ENCODE measurements at places on chromosomes 6 and 20.

GRCh38 chr20:57590485-57591288 lies 29.5 kb downstream of the ZBP1 start:
- no peak for DNase-seq

GRCh38 chr6:27669624-27670301 lies 196.9 kb upstream of the ZNF184 start:
- DNase-seq, result no peak

- no peak for DNase-seq
Measured at GRCh38 chr6:51854876-51855275, 232.5 kb downstream of the PKHD1 start.

DNA sequence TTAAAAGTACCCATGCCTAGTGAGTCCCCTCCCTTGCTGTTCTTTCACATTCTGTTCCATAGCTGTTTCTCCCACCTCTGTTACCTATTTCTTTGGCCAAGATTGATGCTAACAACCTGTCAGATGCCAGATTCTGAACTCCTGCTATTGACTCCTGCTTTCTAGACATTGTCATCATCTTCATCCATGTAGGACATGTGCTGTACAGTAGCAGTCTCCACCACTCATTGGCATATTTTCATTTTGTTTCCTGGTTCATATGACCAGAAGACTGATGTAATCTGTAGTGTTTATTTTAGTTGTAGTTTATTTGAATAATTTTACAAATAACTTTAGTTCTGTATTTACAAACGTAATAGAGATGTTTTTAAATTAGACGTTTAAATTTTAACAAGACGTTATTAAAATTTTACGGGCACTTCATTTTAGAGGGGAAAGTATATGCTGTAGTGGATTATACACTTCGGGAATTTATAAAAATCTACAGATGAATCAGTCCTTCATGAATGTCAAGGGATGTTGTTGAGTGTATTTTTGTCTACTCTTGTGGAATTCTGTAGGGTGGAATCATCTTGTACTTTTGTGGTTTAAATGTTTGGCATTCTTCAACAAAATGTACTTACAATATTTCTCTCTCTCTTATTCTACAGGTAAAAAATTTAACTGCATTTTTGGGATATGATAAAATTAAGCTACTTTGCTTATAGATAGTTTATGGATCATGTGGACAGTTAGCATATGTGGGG lies 34.1 kb downstream of the TRMT11 start:
- DNase-seq, result no peak

DNA sequence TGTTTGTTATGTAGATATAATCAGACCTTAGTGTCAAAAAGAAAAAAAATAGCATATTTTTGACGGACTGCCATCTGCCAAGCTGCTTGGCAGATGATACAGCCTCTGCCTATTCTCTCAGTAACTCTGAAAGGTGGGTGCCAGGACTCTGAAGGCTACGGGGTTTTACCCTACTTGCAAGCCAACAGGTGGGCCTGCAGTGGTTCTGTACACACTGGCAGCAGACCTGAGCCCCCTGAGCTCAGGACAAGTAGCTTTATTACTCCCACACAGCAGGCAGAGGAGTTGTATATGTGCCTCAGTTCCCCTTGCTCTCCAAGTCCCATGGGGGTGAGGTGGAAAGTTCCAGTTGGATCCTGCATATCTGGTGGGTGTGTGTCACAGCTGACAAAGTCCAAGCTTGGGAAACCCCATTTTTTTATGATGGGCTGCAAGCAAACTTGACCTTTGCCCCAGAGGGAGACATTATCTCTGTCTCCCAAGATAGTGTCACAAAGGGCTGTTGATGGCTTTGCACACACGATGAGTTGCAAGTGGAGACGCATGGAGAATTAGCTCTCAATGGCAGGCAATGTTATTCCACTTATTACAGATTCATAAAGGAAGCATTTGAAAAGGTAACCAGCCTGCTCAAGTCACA lies 20.5 kb upstream of the AFDN start:
- no peak for DNase-seq

GRCh38 chr6:44041461-44042260 lies 85.6 kb downstream of the MRPL14 start:
- no peak for DNase-seq

DNA sequence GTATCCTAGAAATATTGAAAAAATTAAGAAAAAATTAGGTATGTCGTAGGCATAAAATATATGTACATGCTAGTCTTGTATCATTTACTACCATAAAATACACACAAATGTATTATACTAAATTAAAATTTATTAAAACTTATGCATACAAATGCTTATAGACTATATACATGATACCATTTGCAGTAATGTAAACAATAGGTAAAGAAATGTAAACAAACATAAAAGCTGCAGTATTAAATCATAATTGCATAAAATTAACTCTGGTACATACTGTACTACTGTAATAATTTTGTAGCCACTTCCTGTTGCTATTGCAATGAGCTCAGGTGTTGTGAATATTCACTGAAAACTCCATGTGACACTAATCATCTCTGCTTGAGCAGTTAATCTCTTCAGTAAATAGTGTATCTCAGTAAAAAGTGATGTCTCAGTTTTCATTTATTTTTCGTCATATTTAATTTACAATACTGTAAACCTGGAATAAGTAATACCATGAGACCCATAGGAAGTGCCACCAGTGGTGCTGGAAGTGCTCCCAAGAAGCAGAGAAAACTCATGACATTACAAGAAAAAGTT lies 29.3 kb downstream of the RALGAPB start:
- DNase-seq, result no peak

GRCh38 chr6:89553431-89553830 lies 85.1 kb downstream of the LYRM2 start:
- DNase-seq, result no peak

GRCh38 chr6:137944793-137945498 lies 77.9 kb downstream of the TNFAIP3 start:
- DNase-seq, result no peak

- DNase-seq, result no peak
Measured at GRCh38 chr6:107386340-107386739, 73.0 kb downstream of the PDSS2 start.

GRCh38 chr20:50165684-50166554 lies 12.4 kb upstream of the PEDS1 start:
- peak; percentile 90 for DNase-seq

DNA sequence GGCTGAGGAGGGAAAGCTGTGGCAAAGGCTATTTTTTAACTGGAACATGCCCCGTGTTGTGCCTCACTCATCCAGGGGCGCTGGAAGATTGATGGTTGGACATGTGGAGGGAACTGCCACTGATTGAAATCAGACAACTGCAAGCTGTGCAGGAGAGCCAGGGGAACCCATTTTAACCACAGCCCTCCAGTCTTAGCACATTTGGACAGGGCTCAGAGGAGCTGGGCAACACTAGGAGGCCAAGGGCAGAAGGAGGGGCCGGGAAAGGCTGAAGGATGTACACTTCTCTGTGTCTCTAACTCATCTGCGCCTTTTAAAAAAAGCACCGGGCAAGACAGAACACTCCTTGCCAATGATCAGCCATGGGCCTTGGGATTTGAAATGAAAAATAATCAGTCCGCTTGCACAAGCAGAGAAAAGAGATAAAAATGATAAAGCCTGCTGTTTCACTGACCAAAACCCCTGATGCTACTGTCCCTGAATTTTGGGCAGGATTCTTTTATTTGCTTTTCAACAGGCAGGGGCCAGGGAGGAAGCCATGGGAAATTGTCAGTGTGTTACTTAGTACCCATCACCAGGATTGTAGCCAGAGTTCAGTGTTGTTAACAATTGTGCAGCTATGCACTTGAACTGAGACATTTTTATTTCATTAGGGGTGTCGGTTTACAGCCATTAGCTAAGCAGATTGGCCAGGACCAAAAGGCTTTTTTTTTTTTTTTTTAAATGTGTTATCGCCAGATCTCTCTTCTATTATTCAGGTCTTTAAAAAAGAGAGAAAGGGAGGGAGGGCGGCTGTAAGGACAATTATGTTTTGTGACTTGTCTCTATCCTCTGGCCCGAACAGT lies 109.3 kb upstream of the EYA4 start:
- DNase-seq, result no peak

DNA sequence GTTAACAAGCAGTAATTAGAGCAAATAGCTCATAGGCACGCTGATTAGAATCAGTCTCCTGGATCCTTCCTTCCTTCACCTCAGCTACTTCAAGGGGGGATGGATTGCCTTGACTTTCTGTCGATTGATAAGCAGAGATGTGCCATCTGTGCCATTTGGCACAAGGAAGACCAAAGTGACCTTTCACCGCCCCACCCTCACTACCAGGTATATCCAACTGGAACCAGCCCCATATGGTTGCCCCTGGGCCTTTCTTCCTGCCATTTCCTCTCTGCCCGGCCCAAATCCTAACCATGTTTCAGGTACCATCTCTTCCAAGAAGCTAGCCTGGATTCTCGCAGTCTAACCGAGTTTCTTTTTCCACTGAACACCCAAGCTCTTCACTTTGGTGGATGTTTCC lies 8.7 kb upstream of the CPNE5 start:
- DNase-seq, result no peak

DNA sequence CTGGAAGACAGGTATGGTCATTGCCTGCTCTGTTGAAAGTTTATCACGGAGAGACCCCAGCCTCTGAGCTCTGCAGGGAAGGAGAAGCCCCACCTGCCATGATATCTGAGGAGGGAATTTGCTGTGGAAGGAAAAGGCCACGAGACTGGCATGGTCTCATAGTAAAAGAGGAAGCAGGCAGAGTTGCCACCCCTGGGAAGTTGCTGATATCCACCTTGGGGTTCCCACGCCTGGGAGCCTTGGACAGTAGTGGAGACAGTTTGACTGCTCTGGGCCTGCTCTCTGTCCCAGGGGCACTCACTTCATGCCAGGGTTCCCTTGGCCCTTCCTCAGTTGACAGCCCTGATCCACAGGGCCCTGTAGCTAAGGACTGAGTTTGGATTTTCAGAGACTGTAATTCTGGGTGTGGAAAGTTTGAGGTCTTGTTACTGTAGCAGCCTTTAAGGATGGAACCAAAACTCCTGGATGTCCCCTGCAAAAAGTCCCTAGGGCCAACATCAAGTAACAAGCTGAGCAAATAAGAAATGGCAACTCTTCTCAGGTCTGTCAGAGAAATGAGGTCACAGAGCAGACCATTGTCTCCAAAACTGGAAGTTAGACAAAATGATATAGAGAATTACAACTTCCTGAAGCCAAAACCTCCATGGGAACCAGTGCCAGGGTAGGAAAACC lies 6.9 kb upstream of the SIRPB1 start:
- DNase-seq, result no peak

DNA sequence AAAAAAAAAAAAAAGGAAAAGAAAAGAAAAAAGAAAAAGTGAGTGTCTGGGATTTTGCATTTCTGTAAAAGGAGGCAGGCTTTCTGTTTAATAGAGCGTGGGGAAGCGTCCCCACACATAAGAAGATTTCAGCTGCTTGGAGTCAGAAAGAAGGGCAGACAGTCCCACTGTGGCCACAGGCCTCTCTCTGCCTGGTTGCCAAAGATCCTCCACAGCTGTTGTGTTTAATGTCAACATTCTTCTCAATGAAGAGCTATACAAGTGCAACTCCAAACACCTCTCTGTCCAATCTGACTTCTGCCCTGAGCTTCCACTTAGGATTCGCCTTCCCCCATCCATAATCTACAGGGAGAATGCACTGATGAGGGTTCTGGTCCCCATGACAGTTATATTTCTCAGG lies 64.3 kb upstream of the MLN start:
- no peak for DNase-seq

DNA sequence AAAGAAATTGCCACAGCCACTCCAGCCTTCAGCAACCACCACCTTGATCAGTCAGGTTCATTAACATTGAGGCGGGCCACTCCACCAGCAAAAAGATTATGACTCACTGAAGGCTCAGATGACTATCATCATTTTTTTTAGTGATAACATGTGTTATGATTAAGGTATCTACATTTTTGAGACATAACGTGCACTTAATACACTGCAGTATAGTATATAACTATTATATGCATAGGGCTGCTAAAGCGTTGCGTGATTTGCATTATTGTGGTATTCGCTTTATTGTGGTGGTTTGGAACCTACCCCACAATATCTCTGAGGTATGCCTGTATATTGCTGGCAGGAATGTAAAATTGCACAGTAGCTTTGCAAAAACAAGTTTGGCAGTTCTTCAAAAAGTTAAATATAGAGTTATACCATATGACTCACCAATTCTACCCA lies 6.8 kb upstream of the RIPK1 start:
- DNase-seq, result no peak

- no peak for DNase-seq
Measured at GRCh38 chr6:150788089-150788488, 77.4 kb upstream of the MTHFD1L start.

DNA sequence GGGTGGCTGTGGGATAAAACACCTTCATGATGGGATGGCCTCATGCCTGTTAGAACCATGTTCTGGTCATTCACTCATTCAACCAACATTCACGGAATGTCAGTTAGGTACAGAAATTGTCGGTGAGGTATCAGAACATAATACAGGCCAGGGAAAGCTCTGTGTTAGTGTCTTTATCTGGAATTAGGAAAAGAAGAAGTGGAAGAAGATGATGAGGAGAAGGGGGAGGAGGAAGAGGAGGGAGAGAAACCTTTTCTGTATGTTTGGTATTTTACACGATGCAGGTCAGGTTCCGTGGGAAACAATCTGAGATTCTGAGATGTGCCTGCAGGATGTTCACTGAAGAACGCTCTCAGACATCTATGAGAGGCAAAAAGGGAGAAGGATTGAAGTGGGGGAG lies 5.6 kb downstream of the ADTRP start:
- no peak for DNase-seq

DNA sequence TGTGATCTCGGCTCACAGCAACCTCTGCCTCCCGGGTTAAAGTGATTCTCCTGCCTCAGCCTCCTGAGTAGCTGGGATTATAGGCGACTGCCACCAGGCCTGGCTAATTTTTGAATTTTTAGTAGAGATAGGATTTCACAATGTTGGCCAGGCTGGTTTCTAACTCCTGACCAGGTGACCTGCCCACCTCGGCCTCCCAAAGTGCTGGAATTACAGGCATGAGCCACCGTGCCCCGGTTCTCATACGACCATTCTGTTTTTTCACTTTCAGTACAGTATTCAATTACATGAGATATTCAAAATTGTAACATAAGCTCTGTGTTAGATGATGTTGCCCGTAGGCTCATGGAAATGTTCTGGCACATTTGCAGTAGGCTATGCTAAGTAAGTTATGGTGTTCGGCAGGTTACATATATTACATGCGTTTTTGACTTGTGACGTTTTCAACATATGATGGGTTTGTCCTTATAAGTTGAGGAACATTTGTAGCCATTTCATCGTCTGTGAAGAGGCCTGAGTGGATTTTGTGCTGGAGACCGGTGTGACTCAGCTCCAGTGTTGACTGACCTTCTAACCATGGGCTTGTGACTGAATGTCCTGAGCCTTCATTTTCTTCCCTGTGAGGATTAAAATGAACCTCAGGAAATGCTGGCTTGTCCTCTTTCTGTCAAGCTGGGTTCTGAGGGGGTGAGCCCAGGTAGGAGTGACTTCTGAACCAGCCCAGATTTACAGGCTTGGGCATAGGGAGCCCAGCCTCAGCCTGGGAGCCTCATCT lies 12.2 kb downstream of the PPARD start:
- DNase-seq, result no peak

GRCh38 chr6:116251568-116252384 lies 2.1 kb downstream of the TSPYL4 start:
- no peak for DNase-seq

Data from activated T-cell treated with anti-CD3 and anti-CD28 coated beads, Interleukin-2, amount 50 U/mL, for 48 hours (primary cell).